ENCODE measurements at places on chromosomes 1 and 21. TPM values are rescaled to one million over a fixed set of nuclear protein-coding genes. Genes with fewer than 3 reads are reported as not detected.

- peak; percentile 39 for DNase-seq
Measured at GRCh38 chr1:202213361-202214088, 19.9 kb downstream of the LGR6 start.

DNA sequence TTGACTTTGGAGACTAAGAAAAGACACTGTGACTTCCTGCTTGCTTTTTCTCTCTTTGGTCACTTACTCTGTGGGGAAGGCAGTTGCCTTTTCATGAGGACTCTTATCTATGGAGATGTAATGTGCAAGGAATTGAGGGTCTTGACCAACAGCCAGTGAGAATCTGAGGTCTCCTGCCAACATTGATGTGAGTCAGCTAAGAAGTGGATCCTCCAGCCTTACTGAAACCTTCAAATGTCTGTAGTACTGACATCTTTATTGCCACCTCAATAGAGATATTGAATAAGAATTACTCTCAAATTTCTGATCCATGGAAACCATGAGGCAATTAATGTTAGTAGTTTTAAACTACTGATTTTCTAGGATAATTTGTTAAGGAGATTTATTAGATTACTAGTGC, 598.4 kb downstream of the ADGRL2 start:
- DNase-seq: no peak

DNA sequence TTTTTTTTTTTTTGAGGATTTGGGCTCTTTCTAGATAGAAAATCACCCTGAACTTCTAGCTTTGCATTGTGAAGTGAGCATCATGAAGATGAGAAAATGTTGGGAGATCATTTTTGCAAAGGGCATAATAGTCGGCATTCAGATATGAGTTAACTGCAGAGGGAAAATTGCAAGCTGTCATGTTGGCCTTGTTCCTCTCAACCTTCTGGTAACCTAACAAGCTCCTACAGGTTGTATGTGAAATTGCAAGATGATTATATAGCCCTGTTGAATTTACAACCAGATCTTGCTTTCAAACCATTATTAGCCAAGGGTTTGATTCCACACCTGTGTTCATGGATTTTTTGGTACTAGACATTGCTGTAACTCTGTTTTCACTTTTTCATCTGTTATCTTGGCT, 2.2 kb downstream of the ELOA start:
- peak; percentile 60 for DNase-seq

DNA sequence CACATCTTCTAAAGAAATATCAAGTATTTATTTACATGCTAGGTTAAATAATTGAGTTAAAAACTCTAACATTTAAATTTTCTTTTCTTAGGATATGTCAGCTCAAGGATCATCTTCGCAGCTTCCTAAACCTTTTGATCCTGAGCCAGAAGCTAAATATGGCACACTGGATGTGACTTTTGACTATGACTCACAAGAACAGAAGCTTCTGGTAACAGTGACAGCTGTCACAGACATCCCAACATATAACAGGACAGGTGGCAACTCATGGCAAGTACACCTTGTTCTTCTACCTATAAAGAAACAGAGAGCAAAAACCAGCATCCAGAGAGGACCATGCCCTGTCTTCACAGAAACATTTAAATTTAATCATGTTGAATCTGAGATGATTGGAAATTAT, 132.7 kb upstream of the SERTAD4 start:
- DNase-seq: no peak

- DNase-seq: no peak
Measured at GRCh38 chr1:112141923-112142322, 152.5 kb upstream of the KCND3 start.

- peak; percentile 77 for DNase-seq
Measured at GRCh38 chr1:65260851-65261473, 48.4 kb upstream of the DNAJC6 start.

The TMEM61 gene
- 2.9 TPM for total RNA-seq

- DNase-seq: no peak
Measured at GRCh38 chr21:32777269-32777668, 5.7 kb upstream of the PAXBP1 start.

- DNase-seq: no peak
Measured at GRCh38 chr1:164840936-164841335, 282.0 kb downstream of the PBX1 start.

DNA sequence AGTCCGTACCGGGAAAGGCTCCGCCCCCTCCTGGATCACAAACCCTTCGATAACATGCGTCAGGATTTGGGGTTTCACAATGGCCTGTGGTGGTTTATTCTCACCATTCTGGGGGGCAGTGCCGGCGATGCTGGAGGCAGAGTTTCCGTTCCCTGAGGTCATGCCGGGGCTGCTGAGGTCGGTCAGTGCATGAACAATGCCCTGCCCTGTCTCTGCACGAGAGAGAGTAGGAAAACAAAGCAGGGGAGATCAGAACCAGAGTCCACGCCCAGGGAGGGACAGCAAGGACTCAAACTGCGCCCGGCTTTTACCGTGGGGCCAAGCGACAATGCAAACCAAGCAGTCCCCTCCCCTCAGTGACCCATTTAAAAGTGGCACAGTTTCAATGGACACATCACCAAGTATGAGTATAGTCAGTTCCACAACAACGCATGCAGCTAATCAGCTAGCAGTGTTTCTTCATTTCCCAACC, 13.2 kb upstream of the A3GALT2 start:
- DNase-seq: no peak

DNA sequence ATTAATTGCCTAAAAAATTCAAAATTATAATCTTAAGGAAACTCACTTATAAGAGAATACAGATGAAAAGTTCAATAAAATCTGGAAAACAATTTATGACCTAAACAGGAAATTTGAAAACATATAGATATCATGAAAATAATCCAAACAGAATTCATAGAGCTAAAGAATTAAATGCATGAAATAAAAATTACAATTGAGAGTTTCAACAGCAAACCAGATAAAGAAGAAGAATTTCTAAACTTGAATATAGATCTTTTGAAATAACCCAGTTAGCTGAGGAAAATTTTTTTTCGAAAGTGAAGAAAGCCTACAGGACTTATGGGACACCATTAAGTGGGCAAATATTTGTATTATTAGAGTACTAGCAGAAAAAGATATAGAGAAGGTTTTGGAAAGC, 6.7 kb downstream of the FCRL1 start:
- no peak for DNase-seq

DNA sequence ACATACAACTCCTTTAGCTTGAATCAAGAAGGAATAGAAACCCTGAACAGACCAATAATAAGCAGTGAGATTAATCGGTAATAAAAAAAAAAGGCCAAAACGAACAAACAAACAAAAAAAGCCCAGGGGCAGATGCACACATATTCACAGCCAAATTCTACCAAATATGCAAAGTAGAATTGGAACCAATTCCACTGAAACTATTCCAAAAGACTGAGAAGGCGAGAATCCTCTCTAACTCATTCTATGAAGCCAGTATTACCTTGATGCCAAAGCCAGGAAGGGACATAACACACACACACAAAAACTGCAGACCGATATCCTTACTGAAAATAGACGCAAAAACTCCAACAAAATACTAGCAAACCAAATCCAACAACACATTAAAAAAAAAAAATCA, 161.6 kb downstream of the ASTN1 start:
- DNase-seq: no peak

- no peak for DNase-seq
Measured at GRCh38 chr1:60224523-60224922, 151.0 kb upstream of the C1orf87 start.

GRCh38 chr1:117671781-117672501, 66.1 kb downstream of the TENT5C start:
- DNase-seq: no peak

The S100B gene
- not detected for total RNA-seq

- peak; percentile 92 for DNase-seq
Measured at GRCh38 chr1:54922921-54923421, 36.0 kb upstream of the DHCR24 start.

GRCh38 chr1:201400212-201400851, 1.2 kb upstream of the LAD1 start:
- no peak for DNase-seq

GRCh38 chr1:101115112-101115511, 89.5 kb upstream of the DPH5 start:
- no peak for DNase-seq

The PWP2 gene
- 23.3 TPM for total RNA-seq

- no peak for DNase-seq
Measured at GRCh38 chr21:34078915-34079314, 5.5 kb downstream of the MRPS6 start.

DNA sequence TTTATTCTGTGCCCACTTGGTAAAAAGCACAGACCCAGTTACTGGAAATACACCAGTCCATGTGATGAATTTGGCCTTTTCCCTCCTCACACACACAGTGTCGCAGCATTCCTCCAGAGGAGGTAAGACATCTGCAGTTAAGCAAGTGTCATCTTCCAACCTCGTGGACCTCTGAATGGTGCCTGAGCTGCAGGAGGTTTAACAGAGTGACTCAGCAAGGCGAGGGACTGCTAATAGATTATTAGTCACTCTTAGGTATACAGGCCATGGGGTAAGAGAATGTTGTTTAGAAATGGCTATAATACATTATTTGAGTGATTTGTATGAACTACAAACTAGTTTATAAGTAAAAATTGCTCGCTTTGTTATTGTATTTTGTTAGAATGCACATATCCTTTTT, 8.6 kb upstream of the LRRC8B start:
- DNase-seq: peak; percentile 89

- no peak for DNase-seq
Measured at GRCh38 chr1:68202239-68202832, 30.0 kb downstream of the WLS start.

GRCh38 chr1:160997323-160998038, 23.5 kb downstream of the F11R start:
- DNase-seq: peak; percentile 69

The GBP6 gene
- total RNA-seq: 67.2 TPM

- DNase-seq: no peak
Measured at GRCh38 chr1:57858740-57859139, 434.9 kb upstream of the DAB1 start.

- DNase-seq: peak; percentile 21
Measured at GRCh38 chr1:161158316-161159010, 837 bp upstream of the USP21 start.

The CLDN8 gene
- total RNA-seq: 0.26 TPM

DNA sequence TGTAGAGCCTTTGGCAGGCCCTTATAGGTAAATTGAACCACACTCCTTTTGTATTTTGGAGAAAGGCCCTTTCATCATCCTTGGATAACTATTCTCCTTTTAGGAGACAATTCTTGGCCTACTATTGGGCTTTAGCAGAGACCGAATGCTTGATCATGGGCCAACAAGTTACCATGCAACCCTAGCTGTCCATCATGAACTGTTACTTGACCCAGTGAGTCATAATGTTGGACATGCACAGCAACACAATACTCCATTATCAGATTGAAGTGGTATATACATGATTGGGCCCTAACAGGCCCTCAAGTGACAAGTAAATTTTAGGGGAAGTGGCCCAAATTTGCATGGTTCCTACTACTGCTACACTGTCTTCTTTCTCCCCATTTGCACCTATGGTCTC, 84.4 kb downstream of the CATSPERE start:
- no peak for DNase-seq

The CEPT1 gene
- 45.6 TPM for total RNA-seq

The ZMPSTE24 gene
- 42.8 TPM for total RNA-seq

The CACNA1S gene
- total RNA-seq: not detected

DNA sequence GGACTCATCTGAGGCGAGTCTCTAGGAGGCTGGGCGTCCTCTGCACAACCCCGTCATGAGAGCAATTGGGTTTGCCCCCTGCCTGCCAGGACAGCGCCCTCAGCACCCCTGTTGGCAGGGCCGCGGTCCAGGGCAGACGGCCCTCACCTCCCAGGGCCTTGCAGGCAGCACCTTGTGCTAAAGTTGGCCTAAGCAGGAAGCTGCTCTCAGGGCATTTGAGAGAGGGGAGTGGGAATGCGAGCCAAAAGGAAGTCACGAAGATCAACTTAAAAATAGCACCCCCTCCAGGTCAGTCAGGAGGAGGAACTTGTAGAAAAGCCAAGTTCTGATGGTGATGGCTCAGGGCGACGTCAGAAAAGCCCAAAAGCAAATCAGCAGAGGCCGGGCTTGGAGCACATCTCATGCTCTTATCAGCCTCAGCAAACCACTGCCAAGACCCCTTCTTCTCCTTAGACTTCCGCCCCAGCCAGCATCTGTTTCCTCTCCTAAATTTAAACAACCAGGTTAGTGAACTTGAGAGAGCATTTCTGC, 12.6 kb upstream of the ADORA3 start:
- DNase-seq: peak; percentile 52

The TLCD4 gene
- 0.53 TPM for total RNA-seq

- peak; percentile 72 for DNase-seq
Measured at GRCh38 chr1:56866656-56867055, 12.1 kb downstream of the C8A start.

GRCh38 chr1:47432071-47433036, 5.5 kb upstream of the FOXD2 start:
- peak; percentile 81 for DNase-seq

DNA sequence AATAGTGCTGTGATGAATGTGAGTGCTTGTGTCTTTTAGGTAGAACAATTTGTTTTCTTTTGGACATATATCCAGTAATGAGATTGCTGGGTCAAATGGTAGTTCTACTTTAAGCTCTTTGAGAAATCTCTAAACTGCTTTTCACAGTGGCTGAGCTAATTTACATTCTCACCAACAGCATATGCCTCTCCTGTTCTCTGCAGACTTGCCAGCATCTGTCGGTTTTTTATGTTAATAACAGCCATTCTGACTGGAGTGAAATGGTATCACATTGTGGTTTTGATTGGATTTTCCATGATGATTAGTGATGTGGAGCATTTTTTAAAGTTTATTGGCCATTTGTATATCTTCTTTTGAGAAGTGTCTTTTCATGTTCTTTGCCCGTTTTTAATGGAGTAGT, 647.3 kb upstream of the ADAMTS5 start:
- no peak for DNase-seq

GRCh38 chr1:229836324-229836723, 210.3 kb downstream of the URB2 start:
- DNase-seq: no peak

The FAM78B gene
- total RNA-seq: 0.13 TPM

GRCh38 chr1:109644670-109645069, 11.2 kb upstream of the GSTM4 start:
- DNase-seq: no peak
